ENCODE measurements at places on chromosomes 6 and 20.

- DNase-seq = no peak
These were observed 619 bp downstream of the DAAM2 start for GRCh38 chr6:39792540-39793450.

DNA sequence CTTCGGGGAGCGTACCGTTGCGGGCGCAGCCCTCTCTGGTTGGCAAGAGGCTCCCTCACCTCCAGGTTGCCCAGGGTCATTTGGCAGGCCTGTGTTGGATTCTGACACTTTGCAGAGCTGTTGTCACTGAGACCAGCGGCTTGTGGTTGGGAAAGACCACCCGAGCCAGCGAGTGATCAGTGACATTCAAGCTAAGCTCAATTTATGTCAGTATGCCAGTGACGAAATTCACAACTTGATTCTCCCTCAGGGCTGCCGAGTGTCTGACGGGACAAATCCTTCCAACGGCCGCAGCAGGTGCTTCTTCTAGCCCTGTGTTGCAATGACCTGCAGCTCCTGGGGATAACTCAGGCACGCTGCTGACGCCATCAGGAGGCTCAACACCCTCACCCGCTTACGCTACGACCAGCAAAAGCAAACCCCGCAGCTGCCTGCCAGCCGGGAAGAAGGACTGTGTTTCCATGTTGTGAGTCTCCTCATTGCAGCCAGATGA lies 16.9 kb upstream of the SLC22A2 start:
- no peak for DNase-seq

DNA sequence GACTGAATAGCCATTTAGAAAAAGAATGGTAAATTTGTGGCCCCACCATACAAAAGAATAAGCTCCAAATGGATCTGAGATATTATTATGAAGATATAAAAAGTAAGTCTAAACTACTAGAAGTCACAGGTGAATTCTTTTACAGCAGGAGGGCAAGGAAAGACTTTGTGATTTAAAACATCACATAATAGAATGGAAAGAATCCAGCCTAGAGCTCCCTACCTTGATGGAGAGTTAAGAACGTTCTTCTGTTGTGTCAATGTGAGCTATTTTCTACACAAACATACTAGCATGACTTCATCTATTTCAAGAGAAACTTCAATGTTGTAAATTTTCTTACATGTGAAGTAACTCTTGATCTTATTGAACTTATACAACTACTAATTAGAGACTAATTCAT lies 100.0 kb upstream of the NRSN1 start:
- no peak for DNase-seq

- DNase-seq = no peak
These were observed 159.5 kb upstream of the PTPN1 start for GRCh38 chr20:50350510-50351249.

DNA sequence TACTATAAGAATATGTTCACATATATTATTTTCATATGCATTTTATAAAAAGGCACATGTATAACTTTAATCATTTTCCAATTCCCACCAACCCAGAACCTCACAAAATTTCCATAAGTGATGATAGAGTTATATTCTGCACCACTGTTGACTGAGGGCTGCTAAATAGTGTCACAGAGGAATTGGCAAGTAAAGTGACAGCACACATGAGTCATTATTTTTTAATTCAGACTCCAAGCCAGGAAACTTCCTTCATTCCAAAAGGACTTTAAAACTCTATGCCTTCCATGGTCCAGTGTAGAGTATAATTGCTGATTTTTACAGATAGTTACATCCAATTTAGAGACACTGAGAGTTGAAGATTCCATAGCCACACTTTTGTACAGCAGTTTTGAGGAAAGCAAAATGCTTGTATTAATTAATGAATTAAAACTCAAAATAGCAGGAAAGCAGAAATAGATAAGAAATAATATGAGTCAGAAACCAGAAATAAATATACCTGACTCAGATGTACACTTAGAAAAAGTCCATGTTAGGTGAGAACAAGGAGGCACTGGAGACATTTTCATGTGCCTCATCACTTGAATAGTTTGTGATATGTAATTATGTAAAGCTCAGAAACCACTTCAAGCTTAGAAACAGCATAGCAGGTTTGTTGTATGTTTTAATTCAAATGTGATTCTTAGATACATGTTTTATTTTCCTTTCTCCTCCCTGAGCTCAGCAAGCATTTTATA lies 425.2 kb upstream of the OPRM1 start:
- DNase-seq = no peak

- DNase-seq = no peak
These were observed 112.9 kb upstream of the HSF2 start for GRCh38 chr6:122286512-122286911.

- DNase-seq = no peak
These were observed 102.9 kb upstream of the ZNF184 start for GRCh38 chr6:27575594-27576361.

DNA sequence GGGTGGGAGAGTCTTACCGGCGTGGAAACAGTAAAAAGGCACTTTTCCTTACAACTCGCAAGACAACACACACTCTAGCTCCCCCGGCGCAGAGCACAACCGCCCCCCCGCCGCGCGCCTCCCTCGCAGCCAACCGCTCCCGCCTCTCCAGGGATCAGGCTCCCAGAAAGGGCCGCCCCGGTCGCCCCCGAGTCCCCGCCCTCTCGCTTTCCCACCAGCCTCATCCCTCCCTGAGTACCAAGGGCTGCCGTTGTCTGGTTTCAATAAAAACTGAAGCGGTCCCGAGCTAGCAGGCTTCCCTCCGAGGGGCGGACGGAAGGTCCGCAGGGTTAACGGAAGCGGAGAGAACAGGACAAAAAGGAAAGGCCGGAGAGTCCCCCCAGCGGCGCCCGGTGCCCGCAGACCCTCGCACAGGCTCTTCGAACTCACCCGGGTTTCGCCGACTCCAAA lies 804 bp downstream of the ELOVL5 start:
- DNase-seq = peak; percentile 78

- no peak for DNase-seq
These were observed 95.9 kb upstream of the EMILIN3 start for GRCh38 chr20:41462372-41463161.

- DNase-seq = no peak
These were observed 642.2 kb downstream of the EYS start for GRCh38 chr6:65064844-65065243.

- DNase-seq = no peak
These were observed 228.4 kb upstream of the CDH4 start for GRCh38 chr20:61023612-61024011.

DNA sequence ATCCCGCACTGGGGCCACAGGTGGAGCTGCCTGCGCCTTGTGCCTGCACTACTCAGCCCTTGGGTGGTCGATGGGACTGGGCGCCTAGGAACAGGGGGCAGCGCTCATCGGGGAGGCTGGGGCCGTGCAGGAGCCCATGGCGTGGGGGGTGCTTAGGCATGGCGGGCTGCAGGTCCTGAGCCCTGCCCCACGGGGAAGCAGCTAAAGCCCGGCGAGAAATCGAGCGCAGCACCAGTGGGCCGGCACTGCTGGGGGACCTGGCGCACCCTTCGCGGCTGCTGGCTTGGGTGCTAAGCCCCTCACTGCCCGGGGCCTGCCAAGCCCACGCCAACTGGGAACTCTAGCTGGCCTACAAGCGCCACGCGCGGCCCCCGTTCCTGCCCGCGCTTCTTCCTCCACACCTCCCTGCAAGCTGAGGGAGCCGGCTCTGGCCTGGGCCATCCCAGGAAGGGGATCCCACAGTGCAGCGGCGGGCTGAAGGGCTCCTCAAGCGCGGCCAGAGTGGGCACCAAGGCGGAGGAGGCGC lies 5.8 kb downstream of the HIVEP1 start:
- DNase-seq = no peak

DNA sequence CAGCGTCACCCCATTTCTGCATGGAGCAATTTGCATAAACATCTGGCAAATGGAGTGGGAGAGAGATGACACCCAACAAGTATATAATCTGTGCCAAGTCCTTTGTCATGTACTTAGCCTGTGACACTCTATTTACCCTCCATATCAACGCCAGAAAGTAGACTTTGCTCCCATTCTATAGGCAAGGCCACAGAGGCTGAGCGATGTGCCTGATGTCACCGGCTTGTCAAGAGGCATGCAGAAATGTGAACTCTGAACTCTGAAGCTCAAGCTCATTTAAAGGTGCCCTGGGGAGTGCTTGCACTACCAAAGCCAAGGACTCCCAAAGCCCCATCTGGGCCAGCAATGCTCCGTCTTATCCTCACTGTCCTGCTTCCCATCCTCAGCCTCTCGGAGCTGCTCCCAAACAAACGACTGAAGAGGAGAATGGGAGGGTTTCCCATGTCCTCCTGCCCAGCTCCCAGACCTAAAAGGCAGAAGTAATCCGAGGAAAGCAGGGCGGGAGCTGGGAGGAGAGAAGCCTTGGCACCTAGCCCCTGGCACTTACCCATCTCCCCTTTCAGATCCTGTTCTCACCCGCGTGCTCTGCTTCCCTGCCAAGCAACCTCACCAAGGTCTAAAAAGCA lies 9.2 kb downstream of the CPNE5 start:
- DNase-seq = no peak

GRCh38 chr6:125310994-125311649 lies 9.4 kb upstream of the HDDC2 start:
- peak; percentile 86 for DNase-seq

- no peak for DNase-seq
These were observed 3.4 kb upstream of the TUBB2B start for GRCh38 chr6:3230900-3231246.

Measured in hematopoietic multipotent progenitor cell treated with erythropoietin and hydrocortisone succinate and interleukin-3 and kit ligand, for 6 days (in vitro differentiated cells).